ENCODE measurements at places on chromosomes 1 and 21.
A peak's percentile ranks its signal among the peaks of the same experiment; 100 is the strongest.

DNA sequence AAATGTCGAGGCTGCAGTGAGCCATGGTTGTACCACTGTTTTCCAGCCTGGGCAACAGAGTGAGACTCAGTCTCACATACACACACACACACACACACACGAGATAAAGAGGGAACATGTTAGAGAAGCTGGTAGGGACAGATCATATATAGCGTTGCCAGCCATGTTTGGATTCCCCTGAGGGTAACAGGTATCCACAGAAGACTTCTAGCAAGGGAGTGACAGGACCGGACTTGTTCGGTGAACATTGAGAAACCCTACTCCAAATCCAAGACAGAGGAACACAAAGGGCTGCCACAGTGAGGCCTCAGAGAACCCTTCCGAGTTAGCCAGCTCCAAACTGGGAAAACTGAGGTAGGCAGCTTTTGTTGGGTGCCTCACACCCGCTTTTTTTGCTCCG is 3.7 kb upstream of the SARS1 start:
- peak; percentile 34 for DNase-seq

GRCh38 chr21:26245428-26245827 is 74.9 kb upstream of the APP start:
- no peak for DNase-seq

GRCh38 chr1:227427411-227427810 is 109.1 kb upstream of the CDC42BPA start:
- DNase-seq, result no peak

GRCh38 chr1:98949621-98950020 is 55.0 kb downstream of the PLPPR5 start:
- no peak for DNase-seq

DNA sequence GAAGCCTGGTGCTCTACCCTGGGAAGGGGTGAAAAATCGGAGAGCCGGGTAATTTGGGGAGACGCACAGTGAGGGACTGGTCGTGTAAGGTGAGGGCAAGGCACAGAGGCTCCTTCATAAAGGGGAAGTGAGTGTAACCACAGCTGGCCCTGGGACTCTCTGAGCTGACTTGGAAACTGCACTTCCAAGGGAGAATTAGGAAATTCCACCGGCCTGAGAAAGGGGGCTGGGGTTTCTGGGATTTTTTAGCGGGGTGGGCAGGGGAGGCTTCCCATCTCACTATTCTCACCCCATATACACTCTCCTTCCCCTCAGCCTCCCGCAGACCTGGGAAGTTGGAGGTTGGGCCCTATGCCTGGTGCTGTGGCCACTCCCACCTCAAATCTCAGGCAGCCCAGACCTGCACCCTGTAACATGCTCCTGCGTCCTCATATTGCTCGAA is 88.3 kb upstream of the IPO9 start:
- no peak for DNase-seq

- no peak for DNase-seq
Observed at GRCh38 chr1:91769742-91770141, 116.2 kb downstream of the TGFBR3 start.

- no peak for DNase-seq
Observed at GRCh38 chr1:90704817-90705216, 12.3 kb downstream of the BARHL2 start.

DNA sequence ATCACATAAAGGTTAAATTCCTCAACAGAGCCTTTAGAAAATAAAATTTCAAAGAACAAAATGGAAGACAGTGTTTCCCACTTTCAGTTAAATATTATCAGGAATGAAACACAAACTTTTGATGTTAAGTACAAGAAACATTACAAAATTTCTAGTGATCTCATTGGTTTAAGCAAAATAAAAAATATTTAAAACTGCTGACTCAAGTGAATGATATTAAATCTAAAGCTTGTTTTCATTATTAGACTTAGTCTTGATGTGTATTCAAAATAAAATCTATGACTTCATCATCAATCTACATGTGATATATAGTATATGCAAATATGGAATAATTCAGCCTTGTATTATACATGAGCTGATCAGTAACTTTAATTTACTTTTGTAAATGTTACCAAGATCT is 584.9 kb downstream of the PTBP2 start:
- DNase-seq, result no peak

GRCh38 chr21:44771896-44772525 is 29.6 kb downstream of the UBE2G2 start:
- DNase-seq, result no peak

- no peak for DNase-seq
Observed at GRCh38 chr1:54970901-54971300, 9.5 kb upstream of the TMEM61 start.

GRCh38 chr1:199046618-199047017 is 407.8 kb downstream of the PTPRC start:
- no peak for DNase-seq

GRCh38 chr21:46125846-46126301 is 28.0 kb downstream of the COL6A2 start:
- DNase-seq, result no peak

GRCh38 chr1:69148731-69149130 is 419.0 kb upstream of the LRRC7 start:
- no peak for DNase-seq

- DNase-seq, result no peak
Observed at GRCh38 chr1:30693366-30693765, 30.0 kb downstream of the MATN1 start.

DNA sequence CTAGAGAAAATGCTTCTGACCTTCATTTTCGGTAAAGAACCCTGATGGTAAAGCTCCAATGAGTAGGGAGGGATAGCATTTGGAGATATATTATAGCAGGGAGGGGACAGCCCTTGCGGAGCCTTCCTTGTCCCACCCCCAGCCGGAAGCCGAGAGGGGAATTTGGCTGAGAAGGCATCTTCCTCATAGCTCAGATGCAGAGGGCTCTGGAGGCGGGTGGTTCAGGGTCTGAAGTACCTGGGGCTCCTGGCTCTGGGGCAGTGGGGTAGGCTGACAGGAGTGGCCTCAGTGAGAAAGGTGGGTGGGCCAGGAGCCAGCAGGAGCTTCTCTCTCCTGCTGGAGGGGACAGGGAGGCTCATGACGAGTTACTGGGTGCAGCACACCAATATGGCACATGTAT is 88.0 kb upstream of the IFFO2 start:
- peak; percentile 45 for DNase-seq

GRCh38 chr1:151867765-151868411 is 14.4 kb upstream of the THEM5 start:
- DNase-seq, result no peak

GRCh38 chr1:170205301-170205700 is 59.5 kb downstream of the NTMT2 start:
- DNase-seq, result no peak

DNA sequence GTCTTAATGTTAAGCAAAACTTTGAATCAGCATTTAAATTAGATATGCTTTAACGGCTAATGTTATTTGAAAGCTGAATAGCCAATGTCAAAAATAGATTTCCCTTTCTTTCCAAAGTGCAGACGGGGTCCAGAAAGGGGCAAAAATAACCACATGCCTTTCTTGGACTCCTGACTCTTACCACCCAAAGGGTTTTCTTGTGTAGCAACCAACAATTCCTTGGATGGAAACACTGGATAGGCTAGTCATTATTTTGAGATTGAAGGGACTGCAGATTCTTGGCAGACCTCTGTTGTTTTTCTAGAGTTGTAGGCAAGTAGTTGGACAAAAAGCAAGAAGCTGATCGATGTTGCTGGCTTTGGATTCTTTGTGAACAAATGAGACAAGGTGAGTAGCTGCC is 107.0 kb downstream of the MRPS6 start:
- no peak for DNase-seq

DNA sequence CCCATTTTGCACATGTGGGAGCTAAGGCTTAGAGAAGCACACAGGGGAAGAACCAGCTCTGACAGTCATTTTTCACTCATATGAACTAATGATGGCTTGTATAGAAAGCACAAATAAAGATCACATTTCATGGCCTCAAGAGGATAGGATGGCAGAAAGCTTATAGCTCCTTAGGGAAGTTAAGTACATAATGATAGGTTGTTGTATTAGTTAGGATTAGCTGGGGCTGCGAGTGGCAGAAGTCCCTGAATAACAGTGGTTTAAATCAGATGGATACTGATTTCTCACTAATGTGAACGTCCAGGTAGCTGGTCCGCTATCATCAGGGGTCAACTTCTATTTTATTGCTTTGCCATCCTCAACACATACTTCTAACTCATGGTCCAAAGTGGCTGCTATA is 284.0 kb downstream of the RPS6KC1 start:
- no peak for DNase-seq

- no peak for DNase-seq
Observed at GRCh38 chr1:238199325-238199724, 308.6 kb upstream of the ZP4 start.

DNA sequence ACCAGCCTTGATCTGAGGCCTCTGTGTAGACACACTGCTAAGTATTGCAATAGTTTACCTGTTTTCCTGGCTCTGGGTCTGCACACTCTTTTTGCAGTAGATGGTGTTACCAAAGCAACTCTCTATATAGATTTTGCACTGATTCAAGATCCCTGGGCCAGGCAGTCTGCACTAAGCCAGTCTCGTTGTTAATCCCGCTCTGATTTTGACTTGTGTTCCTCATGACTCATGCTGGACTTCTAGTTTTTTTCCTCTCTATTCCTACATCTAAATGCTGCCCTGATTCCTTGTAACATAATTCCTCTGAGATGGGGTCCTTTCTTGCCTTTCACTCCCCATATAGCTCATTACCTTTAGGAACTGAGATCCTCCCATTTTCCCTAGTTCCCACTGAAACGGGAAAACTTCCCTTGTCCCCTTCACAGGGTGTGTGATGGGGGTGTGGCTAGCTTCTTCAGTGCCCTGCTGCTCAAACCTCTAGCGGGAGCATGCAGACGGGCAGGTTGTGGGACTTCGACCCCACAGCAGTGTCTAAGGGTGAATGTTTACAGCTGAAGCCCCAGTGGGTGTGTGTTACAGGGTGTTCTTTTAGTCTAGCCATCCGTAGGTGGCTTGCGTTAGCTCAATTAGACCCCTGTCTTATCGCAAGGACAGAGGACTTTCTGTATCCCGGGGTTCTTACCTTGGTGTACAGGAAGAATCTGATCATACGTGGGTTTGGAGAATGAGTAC is 106.5 kb upstream of the RAB3GAP2 start:
- no peak for DNase-seq

- peak; percentile 64 for DNase-seq
Observed at GRCh38 chr1:204410688-204411450, 748 bp downstream of the PPP1R15B start.

GRCh38 chr1:76428028-76428427 is 353.5 kb downstream of the ST6GALNAC3 start:
- no peak for DNase-seq

DNA sequence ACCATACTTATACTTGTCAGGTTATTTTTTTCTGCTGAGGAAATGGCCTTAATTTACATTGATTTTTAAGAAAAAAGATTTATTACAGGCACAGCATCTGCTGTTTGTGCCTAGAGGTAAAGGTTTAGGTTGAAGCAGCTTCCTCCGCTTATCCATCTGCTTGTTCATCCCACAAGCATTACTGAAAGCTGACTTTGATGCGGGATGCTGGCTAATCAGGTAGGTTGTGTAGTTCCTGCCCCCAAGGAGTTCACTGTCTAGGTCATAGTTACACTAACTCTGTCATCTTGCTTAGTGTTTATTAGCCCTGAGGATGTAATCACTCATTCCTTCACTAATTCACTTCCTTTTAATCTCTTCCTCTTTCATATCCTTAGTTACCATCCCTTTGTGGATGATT is 377.7 kb upstream of the KAZN start:
- DNase-seq, result no peak

- no peak for DNase-seq
Observed at GRCh38 chr21:26506956-26507355, 66.1 kb downstream of the CYYR1 start.

DNA sequence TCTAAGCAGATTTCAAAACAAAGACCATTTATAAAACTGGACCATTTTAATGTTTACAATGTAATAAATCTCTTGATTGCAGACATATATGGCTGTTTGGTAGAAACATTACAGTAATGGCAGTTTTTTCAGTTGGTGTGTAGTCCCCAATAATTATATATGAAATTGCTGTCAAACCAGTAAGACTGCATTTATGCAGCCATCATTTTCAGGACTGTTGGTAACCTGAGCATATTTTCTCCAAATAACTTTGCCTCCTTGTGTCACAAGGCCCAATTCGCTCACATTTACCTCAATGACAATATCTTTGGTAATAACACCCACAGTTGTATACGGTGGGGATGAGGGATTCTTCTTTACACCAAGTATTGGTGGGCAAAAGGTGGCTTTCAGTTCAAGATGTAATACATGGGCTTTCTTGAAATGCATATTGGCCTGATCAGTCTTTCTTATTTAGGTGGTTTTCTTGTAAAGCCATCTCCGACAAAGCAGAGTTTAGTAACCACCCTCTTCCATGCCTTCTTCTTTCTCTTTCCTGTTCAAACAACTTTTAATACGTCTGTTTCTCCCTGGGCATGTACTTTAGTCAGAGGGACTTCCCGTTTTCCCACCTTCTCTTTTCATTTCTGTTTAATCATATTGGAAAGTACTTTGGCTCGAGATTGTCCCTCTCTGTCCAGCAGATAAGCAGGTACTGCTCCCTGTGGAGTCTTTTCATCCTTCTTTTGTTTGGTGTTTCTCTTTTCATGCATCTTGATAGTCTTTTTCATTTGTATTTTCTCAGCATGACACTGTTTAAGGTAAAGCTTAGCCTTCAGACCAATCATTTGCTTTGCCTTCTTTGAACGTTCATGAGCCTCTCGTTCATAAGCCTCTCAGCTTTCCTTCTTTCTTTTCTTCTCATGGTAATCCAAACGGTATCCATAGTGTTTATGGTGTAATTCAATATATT is 30.4 kb downstream of the ATP2B4 start:
- DNase-seq, result no peak

- DNase-seq, result peak; percentile 33
Observed at GRCh38 chr1:206803221-206803730, 31.0 kb upstream of the IL10 start.

DNA sequence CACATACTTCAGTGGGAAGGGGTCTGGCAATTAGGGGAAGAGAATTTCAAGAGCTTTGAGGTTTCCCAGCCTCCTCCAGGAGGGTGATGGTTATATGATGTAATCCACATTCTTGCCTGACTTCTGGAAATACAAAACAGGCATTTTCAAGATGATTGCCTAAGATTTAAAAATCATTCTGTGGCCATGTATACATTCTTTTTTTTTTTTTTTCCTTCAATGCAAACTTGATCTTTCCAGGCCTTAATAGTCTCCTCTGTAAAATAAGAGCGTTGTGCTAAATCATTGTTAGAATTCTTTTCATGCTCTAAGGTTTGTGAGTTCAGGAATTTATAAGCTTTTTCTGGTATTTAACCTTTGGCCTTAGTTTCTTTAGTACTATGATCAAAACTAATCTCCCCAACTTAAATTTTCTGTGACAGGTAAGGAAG is 192.3 kb upstream of the HMCN1 start:
- no peak for DNase-seq

GRCh38 chr1:82153272-82153629 is 352.5 kb downstream of the ADGRL2 start:
- DNase-seq, result no peak

GRCh38 chr1:222392556-222392955 is 155.3 kb downstream of the HHIPL2 start:
- DNase-seq, result no peak

- DNase-seq, result no peak
Observed at GRCh38 chr1:161869291-161869690, 103.2 kb downstream of the ATF6 start.
